ENCODE measurements at places on chromosomes 6 and 20. TPM values are rescaled to one million over a fixed set of nuclear protein-coding genes. Genes with fewer than 3 reads are reported as not detected.

Gene RAD21L1
- not detected for total RNA-seq

Gene SDC4
- 36.8 TPM for total RNA-seq

Gene LY86
- total RNA-seq, result not detected

Gene CEBPB
- 7.0 TPM for total RNA-seq
